ENCODE measurements at places on chromosomes 5 and 9. TPM values are rescaled to one million over a fixed set of nuclear protein-coding genes. Genes with fewer than 3 reads are reported as not detected.

RORB gene
- total RNA-seq: 0.96 TPM

PHF24 gene
- total RNA-seq: 0.88 TPM

UGCG gene
- 36.6 TPM for total RNA-seq

EHMT1 gene
- total RNA-seq: 85.8 TPM

BDP1 gene
- 30.4 TPM for total RNA-seq

GALNT12 gene
- 12.6 TPM for total RNA-seq

IFNB1 gene
- total RNA-seq: not detected

FUBP3 gene
- 45.3 TPM for total RNA-seq

LCP2 gene
- 58.8 TPM for total RNA-seq

PFN3 gene
- not detected for total RNA-seq

DNA sequence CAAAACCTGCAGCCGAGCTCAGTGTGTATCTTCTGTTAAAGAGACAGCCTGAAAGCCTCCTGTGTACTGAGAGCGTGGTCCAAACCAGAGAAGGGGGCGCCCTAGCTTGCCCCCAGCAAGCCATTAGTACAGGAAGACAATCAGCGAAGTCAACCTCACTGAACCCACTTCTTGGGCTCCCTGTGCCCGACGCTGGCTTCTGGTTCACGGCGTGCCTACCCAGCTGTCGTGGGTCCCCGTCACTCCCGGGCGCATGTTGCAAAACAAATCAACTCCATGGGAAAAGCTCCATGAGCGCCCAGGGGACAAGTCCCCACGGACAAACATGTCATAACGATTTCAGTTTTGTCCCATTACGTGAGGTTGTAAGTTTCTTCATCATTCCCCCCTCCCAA, 326.9 kb downstream of the SH3GL2 start:
- peak overlapping the region; percentile 52 for H3K27ac ChIP-seq
- H3K4me1 ChIP-seq: no peaks in the 10 kb centered on the region
- peak; percentile 62 for DNase-seq
- H3K36me3 ChIP-seq: no peaks in the 10 kb centered on the region
- H3K27me3 ChIP-seq: no peaks in the 10 kb centered on the region

GRCh38 chr5:109877670-109878045, 187.9 kb downstream of the MAN2A1 start:
- DNase-seq: no peak
- no peak overlapping the region for H3K27ac ChIP-seq
- no peaks in the 10 kb centered on the region for H3K27me3 ChIP-seq
- H3K4me3 ChIP-seq: no peak overlapping the region
- no peaks in the 10 kb centered on the region for H3K4me1 ChIP-seq

DNA sequence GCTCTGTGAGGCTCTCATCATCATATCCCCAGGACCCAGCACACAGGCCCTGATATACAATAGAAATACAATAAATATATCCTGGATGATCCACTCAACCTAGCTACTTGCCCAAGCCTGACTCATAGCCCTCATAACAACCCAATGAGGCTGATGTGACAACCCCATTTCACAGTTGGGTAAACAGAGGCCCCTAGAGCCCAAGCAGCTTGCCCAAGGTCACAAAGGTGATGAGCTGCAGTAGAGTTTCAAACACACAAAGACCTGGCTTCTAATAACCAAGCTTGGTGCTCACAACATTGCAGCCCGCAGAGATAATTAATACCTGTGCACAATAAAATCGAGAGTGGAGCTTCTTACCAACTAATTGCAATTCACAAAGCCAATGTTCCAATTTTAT, 3.2 kb upstream of the AKNA start:
- no peak overlapping the region for H3K4me3 ChIP-seq
- no peaks in the 10 kb centered on the region for H3K27me3 ChIP-seq
- no peaks in the 10 kb centered on the region for H3K36me3 ChIP-seq
- H3K4me1 ChIP-seq: no peaks in the 10 kb centered on the region

DNA sequence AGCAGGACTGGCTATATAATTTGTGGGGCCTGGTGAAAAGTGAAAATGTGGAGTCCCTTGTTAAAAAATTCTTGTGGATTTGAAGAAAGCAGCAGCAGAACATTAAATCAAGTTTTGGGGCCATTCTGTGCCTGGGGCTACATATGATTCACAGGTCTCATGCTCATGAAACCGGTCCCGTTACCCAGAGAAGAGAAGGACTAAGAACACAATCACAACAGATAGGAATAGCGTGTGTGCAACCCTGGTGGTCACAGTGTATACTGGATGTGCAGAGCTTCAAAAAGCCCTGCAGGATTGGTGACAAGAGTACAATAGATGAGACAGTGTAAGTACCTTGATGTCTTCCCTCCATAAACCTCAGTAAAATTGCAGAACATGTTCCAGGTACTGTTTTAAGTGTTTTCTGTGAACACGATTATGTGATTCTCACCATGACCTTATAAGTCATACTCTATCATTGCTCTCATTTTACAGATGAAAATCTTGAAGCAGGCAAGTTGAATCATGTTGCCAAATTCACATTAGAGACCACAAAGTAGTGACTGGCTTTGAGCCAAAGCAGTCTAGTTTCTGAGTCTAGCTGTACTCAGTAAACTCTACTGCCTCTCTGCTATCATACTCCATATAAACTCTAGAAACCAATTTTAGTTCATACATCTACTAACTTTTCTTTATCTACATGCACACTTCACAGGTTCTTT, 636.5 kb downstream of the TAF11L14 start:
- no peak overlapping the region for H3K27ac ChIP-seq
- no peaks in the 10 kb centered on the region for H3K27me3 ChIP-seq
- no peaks in the 10 kb centered on the region for H3K36me3 ChIP-seq
- H3K4me3 ChIP-seq: no peak overlapping the region
- no peaks in the 10 kb centered on the region for H3K4me1 ChIP-seq

DNA sequence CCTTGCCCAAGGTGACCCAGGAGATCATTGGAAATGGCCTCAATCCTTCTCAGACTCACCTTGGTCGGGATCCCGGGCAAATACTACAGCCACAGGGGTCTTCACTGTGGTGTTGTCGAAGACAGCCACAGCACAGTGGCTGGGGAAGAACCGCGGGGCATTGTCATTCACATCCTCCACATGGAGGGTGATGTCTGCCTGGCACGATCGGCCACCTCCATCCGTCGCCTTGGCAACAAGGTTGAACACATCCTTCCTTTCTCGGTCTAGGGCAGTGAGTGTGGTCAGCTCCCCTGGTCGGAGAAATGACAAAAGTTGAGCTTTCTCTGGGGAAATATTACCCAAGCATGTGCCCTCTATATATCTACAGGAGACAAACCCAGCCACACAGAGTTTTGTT, 56.8 kb downstream of the FAT2 start:
- no peak overlapping the region for H3K4me3 ChIP-seq
- no peaks in the 10 kb centered on the region for H3K36me3 ChIP-seq
- H3K27ac ChIP-seq: no peak overlapping the region
- H3K27me3 ChIP-seq: no peaks in the 10 kb centered on the region
- DNase-seq: no peak

- DNase-seq: no peak
- H3K4me1 ChIP-seq: no peaks in the 10 kb centered on the region
- peak overlapping the region; percentile 10 for H3K4me3 ChIP-seq
- no peaks in the 10 kb centered on the region for H3K36me3 ChIP-seq
- H3K27ac ChIP-seq: no peak overlapping the region
Observed at GRCh38 chr5:132865668-132866341, 464 bp downstream of the GDF9 start.

DNA sequence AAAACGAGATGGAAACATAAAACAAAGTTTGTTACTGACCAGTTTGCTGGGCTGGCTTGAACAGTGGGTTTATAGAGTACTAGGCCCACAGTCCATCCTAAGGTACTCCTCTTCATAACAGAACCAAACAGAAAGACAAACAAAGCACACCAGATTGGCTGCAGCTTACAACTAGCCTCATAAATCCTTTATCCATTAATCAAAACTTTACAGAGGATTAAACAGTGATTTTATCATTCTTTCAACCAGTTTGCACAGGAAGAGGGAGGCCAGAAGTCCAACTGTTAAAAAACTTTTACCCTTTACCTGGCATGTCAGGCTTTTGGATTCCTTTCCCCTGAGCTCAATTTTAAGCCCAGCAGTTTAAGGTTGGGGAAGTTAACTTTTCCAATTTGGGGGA, 1467.6 kb downstream of the MAT2B start:
- no peak for DNase-seq
- H3K27ac ChIP-seq: no peak overlapping the region
- no peaks in the 10 kb centered on the region for H3K27me3 ChIP-seq
- H3K4me3 ChIP-seq: no peak overlapping the region
- H3K4me1 ChIP-seq: no peaks in the 10 kb centered on the region

DNA sequence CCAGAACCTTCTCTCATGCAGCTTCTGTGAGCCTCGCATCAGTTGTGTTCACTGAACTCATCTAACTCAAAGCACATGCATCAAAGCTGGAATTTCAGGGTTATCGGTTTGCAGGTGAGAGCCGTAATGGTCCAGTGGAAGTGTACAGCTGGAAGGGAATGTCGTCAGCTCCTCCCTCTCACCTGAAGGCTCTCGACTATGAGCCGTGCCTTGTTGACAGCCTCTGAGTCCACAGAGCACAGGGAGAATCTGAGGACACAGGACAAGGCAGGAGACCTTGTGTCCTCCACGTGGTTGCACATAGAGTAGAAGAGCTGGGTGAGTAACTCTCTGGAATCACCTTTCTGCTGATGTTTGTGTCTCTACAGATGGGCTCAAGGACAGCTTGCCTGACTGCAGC, 38.8 kb downstream of the PROP1 start:
- H3K27me3 ChIP-seq: no peaks in the 10 kb centered on the region
- no peak for DNase-seq
- H3K27ac ChIP-seq: no peak overlapping the region
- H3K36me3 ChIP-seq: no peaks in the 10 kb centered on the region

DNA sequence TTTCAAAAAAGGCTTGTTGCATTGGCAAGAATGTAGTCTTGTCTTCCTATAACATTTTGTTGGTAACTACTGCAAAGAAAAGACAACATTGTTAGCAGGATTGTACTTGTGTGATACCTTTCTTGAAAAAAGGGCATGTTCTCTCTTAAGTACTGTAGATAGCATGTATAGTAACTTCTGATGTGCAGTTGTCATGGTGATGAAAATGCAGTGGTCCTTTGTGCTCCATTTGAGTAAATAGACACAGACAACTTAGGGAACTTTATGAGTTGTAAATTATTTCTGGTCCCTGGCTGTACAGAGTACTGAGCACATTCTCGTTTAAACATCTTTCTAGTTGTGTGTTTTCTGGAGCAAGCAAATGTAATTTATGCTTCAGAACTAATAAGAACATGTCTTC, 103.3 kb downstream of the CD180 start:
- H3K27me3 ChIP-seq: no peaks in the 10 kb centered on the region
- DNase-seq: no peak

GRCh38 chr5:31036411-31036810, 157.1 kb upstream of the CDH6 start:
- H3K27ac ChIP-seq: no peak overlapping the region
- H3K27me3 ChIP-seq: no peaks in the 10 kb centered on the region
- no peaks in the 10 kb centered on the region for H3K4me1 ChIP-seq
- DNase-seq: no peak
- no peaks in the 10 kb centered on the region for H3K36me3 ChIP-seq
- H3K4me3 ChIP-seq: no peak overlapping the region

- H3K27me3 ChIP-seq: no peaks in the 10 kb centered on the region
- H3K36me3 ChIP-seq: no peaks in the 10 kb centered on the region
- H3K4me1 ChIP-seq: no peaks in the 10 kb centered on the region
- no peak overlapping the region for H3K27ac ChIP-seq
- no peak overlapping the region for H3K4me3 ChIP-seq
Observed at GRCh38 chr5:14598225-14598624, 16.6 kb downstream of the OTULINL start.

DNA sequence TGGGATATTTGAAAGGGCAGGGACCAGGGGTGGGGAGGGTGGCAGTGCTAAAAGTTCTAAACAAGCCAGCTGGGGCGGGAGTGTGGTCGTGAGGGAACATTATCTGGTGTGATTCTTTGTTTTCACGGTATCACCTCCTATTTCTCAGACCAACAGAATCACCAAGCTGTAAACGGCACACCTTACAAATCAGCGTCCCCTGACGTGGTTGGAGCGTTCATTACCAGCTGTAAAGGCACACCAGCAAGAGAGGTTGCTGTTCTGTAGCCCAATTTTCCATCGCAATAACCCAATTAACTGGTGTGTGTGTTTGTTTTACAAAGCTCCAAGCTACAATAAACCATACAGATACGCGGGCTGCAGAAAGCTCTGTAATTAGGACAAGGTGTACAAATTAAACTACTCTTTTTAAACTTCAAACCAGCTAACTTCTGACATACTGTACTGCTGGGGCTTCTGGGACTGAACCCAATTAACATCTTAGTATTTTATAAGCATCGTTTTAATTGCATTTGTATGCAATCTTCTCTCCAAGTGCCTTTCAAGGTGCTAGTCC, 303.6 kb upstream of the CLINT1 start:
- no peak overlapping the region for H3K4me3 ChIP-seq
- no peaks in the 10 kb centered on the region for H3K4me1 ChIP-seq
- H3K36me3 ChIP-seq: no peaks in the 10 kb centered on the region
- DNase-seq: no peak
- H3K27me3 ChIP-seq: no peaks in the 10 kb centered on the region

DNA sequence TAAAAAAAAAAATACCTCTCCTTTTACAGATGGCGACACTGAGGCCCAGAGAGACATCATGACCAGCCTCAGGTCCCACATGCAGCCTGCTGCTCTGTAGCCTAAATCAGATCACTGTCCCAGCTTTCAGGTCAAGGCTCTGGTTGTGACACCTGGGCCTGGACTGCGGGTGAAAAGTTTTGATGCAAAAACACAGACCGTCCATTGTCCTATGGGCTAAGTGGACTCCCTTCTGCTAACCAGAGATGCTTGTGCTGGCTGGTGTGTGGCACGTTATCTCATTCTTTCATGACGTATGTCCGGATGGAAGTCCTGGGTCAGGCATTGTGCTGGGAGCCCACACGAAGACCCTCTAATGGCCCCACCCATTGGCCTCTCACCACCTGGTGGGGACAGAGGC, 7.8 kb downstream of the NEK6 start:
- H3K4me1 ChIP-seq: peaks cover 6% of the 10 kb centered on the region
- no peak for DNase-seq
- H3K27me3 ChIP-seq: no peaks in the 10 kb centered on the region
- H3K4me3 ChIP-seq: no peak overlapping the region

DNA sequence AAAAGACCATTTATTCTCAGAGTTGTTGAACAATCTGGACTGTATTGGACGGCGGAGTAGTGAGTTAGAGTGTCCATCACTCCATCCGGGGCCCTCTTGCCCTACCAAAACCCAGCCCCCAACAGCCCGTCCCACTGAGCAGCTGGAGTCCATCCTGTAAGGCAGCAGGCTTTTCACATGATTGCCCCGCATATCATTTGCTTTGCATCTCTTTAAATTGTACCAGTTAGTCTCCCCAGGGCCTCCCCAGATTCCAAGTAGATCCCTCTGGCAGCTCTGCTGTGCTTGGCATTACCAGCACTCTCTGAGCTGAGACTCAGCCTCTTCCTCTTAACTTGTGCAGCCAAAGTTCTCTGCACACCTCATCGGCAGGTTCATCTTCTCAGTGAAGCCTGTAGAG, 48.6 kb upstream of the ADCY2 start:
- no peaks in the 10 kb centered on the region for H3K4me1 ChIP-seq
- DNase-seq: no peak
- no peaks in the 10 kb centered on the region for H3K27me3 ChIP-seq
- no peaks in the 10 kb centered on the region for H3K36me3 ChIP-seq
- no peak overlapping the region for H3K4me3 ChIP-seq

Measured in aorta (tissue), 5 donors.